NCI-H1436 (cell line): ENCODE measurements at places on chromosomes 2 and 18.
A peak's percentile ranks its signal among the peaks of the same experiment; 100 is the strongest.

DNA sequence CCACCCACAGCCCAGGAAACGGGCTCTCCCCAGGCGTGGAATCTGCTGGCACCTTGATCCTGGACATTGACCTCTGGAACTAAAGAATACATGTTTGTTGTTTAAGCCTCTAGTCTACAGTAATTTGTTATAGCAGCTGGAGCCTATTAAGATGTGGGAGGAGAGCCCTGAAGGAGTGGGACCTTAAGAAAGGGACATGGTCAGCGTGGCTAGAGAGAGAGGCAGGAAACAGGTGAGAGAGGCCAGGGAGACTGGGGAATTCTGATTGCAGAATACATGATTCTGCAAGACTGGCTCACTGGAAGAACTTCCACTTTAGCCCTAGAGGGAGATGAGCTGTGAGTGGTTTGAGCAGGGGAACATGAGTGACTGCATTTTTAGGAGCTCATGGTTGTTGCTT, 83.2 kb downstream of the CD8B2 start:
- DNase-seq, result no peak

- DNase-seq, result no peak
Measured at GRCh38 chr2:226030369-226030768, 630.9 kb downstream of the NYAP2 start.

GRCh38 chr2:17827316-17827715, 11.1 kb downstream of the MSGN1 start:
- DNase-seq, result no peak

DNA sequence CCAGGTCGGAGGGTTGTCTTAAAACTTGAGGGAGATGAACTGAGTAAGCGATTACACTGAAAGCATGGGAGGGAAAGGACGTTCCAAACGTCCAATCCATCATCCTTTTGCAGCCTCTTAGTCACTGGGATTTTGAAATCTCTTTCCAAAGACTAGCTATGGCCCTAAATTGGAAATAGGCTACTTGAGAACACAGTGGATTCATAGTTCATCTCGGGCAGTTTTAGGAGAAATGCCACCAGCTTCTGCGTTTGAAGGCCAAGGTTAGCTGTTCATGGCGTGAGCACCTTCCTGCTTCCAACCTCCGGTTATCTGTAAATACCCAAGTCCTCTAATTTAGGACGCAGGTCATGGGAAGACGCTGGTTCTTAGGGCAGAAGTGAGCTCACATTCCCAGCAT, 821 bp upstream of the EML6 start:
- no peak for DNase-seq

DNA sequence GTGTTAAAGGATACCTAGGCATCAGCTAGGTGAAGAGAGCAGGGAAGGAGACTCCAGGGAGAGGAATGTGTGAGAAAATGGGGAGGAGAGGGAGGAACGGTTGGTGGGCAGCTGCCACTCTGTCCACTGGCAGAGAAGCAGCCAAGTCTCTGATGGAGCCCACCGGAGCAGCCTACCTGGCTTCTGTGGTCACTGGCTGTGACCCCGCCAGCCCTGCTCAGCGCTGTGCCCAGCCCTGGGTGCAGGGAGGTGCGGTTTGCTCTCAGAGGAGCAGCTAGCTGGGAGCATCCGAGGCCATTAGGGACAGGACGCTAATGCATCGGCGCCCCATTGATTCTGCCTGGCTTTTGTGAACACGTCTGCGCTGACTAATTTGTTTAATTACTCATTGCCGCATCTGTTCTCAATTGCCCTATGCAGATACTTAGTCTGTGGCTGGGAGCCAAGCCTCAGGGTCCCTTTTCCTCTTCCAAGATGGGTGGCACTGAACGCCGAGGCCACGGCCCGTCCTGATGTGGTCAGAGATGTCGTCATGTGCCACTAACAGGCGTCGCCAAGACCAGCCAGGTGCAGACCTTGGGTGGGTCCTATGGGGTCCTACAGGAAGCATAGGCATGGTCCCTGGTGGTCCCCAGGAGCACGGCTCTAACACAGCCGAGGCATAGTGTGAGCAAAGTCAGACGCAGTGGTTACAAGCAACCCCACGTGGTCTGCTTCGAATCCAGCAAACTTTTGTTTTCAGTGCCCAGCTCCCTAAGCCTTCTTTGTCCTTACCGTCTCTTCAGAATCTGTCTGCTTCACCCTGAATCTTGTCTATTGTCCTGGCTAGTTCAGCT, 82.0 kb downstream of the RRM2 start:
- DNase-seq, result peak; percentile 56

- no peak for DNase-seq
Measured at GRCh38 chr2:85875350-85876050, 13.3 kb downstream of the ST3GAL5 start.

- DNase-seq, result no peak
Measured at GRCh38 chr18:77700051-77700450, 450.4 kb downstream of the GALR1 start.

- no peak for DNase-seq
Measured at GRCh38 chr2:37642907-37643729, 28.3 kb downstream of the CDC42EP3 start.

GRCh38 chr2:200406379-200406778, 99.9 kb downstream of the SPATS2L start:
- no peak for DNase-seq

DNA sequence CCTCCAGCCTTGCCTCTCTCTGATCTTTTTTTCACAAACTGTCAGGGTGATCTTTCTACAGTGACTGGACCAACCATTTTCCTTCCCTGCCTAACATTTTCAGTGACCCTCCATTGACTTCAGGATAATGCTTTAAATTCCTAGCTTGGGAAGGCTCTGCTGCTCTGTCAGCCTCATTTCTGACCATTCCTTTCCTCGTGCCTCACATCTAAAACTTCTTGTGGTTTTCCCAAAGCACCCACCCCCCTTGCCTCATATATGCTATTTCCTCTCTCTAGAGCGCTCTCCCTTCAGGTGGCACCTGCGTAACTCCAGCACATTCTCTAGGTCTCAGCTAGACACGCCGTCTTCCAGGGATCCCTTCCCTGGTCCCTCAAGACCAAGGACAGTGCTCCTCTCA, 37.2 kb downstream of the DRC1 start:
- DNase-seq, result no peak

GRCh38 chr2:158835431-158835830, 40.3 kb downstream of the DAPL1 start:
- DNase-seq, result no peak

DNA sequence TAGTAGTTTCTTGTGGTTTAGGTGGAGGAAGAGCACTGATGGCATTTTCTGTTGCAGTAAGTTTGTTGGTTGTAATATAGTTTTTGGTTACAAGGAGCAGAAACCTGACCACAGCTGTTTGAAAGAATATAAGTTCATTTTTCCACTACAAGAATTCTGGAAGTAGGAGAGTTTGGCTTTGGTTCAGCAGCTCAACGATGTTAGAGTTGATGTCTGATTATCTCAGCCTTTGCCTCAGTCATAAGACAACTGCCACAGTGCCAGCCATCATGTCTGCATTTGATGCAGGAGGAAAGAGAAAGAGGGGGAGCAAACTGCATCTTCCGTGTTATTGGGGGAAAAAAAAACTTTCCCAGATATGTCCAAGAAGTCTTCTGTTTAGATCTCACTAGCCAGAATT, 119.1 kb downstream of the LYPD1 start:
- DNase-seq, result no peak

- peak; percentile 24 for DNase-seq
Measured at GRCh38 chr2:25105336-25106085, 62.9 kb downstream of the POMC start.

GRCh38 chr18:35466815-35467623, 30.7 kb downstream of the INO80C start:
- no peak for DNase-seq

DNA sequence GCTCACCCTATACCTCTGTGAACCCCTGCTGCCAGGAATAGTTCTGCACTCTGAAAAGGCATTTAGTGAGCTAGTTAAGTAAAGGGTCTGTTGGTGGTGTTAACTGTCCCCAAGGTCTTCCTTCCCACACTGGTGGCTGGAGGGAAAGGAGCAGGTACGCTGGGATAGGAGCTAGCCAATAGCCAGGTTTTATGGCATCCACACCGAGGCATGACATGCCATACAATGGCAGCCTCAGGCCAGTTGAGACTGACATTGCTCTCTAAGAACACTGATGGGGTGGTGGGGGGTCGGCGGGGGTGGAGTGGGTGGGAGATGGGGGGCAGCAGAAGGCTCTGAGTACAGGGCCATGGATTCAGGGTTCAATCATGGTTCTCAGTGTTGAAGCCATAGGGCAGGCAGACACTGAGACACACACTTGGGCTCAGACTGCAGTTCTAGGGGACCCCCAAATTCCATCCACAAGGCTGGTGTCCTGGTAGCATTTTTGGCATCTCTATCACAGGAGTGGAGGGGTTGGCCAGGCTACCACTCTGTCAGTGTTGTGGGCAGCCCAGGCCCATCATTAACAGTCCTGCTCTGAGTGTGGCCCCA, 136.0 kb downstream of the CTIF start:
- DNase-seq, result no peak

DNA sequence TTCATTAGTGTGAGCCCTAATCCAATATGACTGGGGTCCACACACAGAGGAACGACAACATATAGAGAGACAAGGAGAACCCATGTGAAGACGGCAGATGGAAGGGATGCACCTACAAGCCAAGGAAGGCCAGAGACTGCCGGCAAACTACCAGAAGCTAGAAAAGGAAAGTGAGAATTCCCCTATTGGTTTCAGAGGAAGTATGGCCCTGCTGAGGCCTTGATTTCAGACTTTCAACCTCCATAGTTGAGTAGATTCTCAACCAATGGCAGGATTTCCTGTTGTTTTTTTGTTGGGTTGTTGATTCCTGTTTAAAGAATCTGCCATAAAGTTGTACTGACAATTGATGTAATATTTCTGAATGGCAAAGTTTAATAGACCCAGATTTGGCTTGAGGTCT, 241.5 kb downstream of the SATB2 start:
- no peak for DNase-seq

GRCh38 chr2:118469103-118469502, 378.3 kb downstream of the EN1 start:
- no peak for DNase-seq

DNA sequence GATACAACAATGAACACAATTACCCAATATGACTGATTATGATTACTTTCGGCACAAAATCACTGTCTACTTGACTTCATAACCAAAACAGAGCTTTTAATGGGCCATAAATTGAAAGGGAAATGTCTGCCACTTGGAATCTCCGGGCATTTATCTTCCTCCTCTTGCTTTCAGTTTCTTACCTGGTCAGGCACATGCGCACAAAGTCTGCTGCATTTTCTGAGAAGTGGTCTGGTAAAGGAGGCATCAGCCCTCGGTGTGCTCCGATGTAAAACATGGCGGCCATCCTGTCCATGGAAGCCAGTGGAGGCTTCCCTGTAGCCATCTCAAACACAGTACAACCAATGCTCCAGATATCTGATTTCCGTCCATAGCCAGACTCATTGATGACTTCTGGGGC, 62.0 kb downstream of the CCNT2 start:
- DNase-seq, result no peak
